ENCODE measurements at places on chromosomes 4 and X.

DNA sequence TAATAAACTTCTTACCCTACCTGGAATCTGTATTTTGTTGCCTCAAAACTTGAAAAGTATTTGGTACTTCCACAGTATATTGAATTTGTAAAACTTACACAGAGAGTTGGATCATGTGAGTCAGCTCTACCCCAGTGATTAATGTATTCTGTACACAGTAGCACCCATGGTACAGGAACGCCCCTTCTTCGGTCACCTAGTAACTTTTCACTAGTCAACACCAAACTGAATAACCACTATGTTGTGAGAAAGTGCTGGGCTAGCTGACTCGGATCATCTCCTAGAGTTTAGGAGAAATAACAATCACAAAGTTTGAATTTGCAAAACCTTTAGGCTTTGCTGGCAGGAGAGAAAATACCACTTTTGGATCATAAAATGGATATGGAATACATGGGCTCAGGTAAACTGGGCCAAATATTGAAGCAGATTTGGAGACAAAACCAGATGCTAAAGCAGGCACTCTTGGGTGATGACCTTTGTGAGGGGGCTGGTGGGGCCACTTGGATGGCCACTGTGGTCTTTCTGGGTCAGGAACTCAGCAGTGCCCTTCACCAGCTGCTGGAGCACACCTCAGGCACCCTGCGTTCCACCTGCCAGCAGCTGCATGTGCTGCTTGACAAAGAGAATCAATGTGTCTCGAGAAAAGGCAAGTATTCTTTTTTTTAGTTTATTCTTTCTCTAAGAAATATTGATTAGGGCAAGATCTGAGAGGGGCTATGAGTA lies at the start of gene DTHD1:
Gene DTHD1 (plus strand): TSS at position 233 of the 723 bp plus-strand sequence. CDS start 143 bp downstream, at position 376.
- no peak for DNase-seq

DNA sequence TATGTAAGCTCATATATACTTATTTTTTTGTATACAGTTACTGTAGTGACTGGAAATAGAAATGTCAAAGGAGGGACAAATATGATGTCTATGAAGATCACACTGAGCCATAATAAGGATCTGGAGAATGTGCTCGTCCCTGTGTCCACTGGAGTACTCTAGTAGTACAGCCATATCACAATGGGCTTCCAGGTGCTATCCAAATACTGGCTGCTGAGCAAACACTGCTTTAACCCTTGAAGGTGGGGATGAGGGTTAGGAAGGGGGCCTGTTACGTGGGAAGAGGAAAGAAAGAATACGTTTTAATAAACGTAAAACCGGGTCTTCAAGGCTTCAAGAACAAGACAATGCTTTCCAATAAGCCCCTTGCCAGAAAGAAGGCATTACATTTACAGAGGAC lies 29.8 kb upstream of the TMEM150C start:
- DNase-seq: no peak

DNA sequence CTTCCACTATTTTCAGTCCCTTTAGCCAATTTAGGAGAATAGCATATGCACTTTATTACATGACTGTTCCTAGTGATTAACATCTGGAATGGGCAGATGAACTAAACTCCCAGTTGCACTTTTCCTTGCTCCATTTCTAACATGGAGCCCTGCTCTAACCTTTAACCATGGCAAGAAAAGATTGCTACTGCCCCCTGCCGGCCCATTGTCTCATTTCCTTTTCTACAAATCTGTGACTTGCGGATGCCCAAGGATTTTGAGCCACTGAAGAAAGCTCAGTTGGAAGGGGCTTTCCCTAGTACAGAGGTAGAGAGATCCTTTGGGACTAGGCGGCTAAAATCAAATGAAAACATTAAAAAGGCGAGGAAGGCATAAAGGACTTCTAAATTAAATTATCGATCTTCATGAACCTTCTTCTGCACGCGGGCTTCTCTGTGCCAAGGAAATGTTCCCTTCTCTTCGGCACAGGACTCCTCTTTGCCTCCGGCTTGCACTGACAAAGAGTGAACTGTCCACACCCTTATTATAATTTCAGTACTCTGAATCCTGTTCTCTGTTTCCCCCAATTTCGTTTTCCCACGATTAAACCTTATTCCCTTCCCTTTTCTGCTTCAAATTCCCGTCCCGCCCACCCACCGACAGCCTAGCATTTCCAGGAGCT lies 577 bp upstream of the GLRA2 start:
- no peak for DNase-seq

- DNase-seq: no peak
Measured at GRCh38 chr4:21134994-21135393, 434.7 kb downstream of the PACRGL start.

GRCh38 chrX:109622270-109622669 lies 2.7 kb downstream of the KCNE5 start:
- DNase-seq: no peak

DNA sequence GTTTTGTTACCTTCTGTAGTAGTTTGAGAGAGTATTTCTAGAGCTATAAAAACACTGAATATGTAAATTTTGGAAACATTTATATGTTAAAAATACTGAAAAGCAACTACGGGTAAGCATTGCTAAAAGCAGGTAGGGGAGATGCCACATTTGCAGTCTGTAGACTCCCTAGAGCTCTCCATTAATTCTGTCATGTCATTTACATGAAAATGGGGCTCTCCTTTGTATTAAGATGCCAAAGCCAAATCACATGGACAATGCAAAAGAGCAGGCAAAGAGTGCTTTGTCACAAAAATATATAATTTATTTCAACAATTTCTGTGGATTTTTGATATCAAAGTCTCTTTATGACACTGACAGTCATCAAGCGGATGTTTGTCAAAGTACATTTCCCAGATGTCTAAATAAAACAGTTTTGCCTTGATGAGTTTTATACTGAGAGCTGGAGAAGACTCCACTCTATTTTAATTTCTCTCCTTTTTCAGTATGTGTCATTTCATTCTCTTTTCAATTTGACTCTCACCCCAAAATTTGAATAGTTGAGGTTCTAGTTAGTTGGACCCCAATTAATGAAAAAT lies 51.8 kb downstream of the LDB2 start:
- DNase-seq: no peak

GRCh38 chrX:50068285-50068563 lies 132.6 kb downstream of the AKAP4 start:
- no peak for DNase-seq

GRCh38 chrX:12581546-12581945 lies 209.7 kb upstream of the PRPS2 start:
- DNase-seq: no peak

- no peak for DNase-seq
Measured at GRCh38 chr4:173420324-173420752, 21.4 kb upstream of the SCRG1 start.

DNA sequence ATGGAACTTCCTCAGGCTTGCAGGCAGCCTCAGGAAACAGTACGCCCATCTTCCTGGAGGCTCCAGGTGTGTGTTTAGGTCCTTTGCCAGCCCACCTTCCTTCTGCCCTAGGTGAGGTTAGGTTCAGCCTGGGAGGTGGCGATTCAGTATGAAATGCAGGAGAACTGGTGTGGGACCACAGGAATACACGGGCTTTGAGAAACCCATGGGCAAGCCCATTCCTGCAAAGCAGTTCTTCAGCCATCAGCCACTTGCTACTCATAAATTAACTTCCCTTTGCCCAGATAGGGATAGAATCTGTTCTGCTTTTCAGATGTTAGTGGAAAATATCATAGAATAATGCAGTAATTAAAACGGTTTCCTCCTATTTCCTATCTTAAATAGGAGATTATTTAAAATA lies 32.2 kb downstream of the TBC1D14 start:
- no peak for DNase-seq

DNA sequence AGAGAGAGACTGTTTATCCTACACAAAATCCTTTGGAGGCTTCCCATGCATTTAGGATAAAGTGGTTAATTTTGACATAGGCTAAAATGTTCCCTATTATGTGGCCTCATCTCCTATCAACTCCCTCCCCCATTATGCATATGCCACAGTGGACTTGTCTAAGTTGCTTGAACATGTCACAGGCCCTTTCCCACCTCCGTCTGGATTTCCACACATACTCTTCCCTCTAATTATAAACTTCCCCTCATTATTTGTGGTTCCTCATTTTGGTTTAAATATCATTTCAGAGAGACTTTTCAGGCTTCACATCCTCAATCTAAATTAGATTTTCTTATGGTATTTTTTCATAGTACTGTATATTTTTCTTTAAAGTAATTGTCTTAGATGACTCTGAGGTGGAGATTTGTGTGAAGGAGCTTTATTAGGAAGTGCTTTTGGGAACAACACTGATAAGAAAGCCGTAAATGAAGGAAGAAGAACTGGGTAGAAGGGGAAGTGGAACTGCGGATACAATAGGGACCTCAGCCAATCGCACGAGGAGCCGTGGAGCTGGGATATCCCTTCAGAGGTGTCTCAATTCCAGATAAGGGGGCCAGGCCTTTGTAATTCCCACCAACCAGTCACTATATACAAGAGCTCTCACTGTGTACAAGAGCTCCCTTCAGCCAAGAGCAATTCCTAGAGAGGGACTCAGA lies 7.9 kb downstream of the C4orf17 start:
- DNase-seq: no peak

DNA sequence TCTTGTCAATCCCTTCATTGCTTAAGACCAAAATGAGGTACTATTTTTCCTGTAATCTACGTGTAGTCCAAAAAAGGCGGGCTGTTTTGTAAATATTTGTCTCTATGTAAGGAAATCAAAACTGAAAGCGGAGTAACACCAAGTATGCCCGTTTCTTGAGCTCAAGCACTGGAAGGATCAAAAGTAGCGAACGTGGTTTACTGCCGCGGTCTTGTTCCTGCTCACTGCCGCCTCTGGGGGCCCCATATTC lies 71.5 kb downstream of the AFF1 start:
- DNase-seq: peak; percentile 88

DNA sequence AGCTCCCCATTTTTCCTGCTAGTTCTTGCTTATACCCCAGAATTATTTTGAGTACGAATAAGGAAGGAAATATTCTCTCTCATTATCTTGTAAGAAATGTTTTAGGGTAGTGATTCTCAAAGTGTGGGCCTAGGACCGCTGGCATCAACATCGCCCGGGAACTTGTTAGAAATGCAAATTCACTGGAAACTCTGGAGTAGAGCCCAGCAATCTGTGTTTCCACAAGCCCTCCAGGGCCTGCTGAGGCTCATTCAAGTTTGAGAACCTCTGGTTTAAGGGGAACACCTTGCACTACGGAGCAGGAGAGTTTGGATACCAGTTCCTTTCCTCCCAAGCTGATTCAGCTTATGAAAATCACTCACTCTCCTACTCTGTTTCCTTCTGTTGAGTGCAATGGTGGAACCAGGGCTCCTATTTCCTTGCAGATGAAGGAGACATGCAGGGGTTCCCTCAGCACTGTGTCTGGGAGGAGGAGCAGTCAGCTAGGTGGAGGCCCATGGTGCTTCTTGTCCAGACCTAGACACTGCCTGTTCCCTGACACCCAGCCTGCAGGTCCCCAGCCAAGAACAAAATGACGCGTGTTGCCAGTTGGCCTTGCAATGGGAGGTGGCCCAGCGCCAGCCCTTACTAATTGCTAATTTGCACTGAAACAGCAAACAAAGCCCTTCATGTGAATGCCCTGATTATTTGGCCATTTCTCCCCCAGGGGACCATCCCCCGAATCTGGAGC lies 68.5 kb downstream of the CYTL1 start:
- DNase-seq: no peak

- DNase-seq: no peak
Measured at GRCh38 chr4:879729-880077, 52.4 kb downstream of the GAK start.

DNA sequence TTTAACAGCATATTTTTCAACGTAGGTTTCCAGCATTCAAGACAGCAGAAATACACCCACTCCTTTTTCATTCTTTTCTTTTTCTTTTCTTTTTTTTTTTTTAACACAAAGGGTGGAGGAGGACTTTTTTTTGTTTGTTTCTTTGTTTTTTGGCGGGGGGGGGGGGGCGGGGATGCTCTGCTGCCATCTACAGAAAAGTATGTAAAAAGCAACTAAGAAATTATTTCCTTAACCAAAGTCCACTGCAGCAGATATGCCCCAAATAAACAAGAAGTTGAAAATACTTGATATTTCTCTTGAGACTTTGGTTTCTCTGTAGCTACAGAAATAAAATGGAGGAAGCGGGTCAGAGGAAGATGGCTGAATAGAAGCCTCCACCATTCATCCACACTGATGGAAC lies 63.2 kb upstream of the PBDC1 start:
- DNase-seq: no peak

GRCh38 chr4:182564724-182565369 lies 321.6 kb downstream of the TENM3 start:
- no peak for DNase-seq

GRCh38 chrX:71666240-71667223 lies 814 bp upstream of the LOC101059915 start:
- DNase-seq: no peak

DNA sequence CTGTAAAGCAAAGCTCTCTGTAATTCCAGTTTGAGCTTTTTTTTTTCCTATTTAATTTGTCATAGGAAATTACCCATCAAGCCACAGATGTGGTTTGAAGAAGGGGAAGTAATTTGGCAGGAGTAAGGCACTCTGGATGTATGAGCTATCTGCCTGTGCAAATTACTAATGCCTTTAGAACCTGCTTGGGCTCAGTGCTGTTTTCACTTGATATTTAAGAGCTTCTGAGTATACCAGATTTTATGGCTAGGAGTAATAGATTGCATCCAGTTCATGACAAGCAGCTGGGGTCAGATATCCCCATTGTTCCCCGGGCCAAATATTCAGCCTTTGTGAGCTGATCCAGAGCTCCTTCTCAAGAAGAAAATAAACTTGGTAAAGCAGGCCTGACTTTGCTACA lies 89.1 kb downstream of the DCAF8L2 start:
- no peak for DNase-seq

- DNase-seq: no peak
Measured at GRCh38 chr4:14580061-14580460, 422.2 kb upstream of the CPEB2 start.

DNA sequence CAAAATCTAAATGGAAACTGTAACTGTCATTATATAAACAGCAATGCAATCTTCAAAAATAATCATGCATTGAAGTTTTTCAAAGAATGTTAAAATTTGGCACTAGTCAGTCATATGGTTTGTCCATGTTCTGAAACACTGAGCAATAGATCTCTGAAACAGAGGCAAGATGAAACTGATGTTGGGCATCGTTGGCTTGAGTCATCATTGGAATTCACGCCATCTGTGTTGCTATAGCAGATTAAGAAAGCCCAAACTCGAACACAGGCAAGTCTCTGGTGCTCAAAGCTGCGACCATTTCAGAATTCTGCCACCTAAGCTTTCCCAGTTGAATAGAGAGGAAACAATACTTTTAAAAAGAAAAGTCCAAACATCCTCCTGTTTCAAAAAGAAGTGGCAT lies 114.1 kb upstream of the PPARGC1A start:
- DNase-seq: no peak

DNA sequence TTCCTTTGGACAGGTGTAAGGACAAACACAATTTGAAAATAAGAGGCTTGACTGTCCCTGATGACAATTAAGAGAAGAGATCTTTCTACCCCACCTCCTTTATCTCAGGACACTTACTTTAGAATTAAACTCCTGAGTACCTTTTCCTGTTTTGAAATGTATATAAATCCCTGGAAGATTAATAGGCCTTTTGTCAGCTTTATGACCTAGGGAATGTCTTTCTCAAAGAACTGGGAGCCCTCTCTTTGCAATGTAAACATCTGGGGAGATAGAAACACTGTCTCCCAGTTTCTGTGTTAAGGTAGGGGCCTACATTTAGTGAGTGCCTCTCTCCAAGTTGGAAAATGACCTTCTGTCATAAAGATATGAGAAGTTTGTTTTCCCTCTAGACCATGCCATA lies 31.7 kb downstream of the AGA start:
- DNase-seq: peak; percentile 5

Measured in NCI-H1417 treated with DMSO at 0.1 percent for 48 hours (cell line).